ENCODE measurements at places on chromosomes 3 and 15.

- no peak for DNase-seq
These were observed 293.7 kb upstream of the GADL1 start for GRCh38 chr3:31188112-31188511.

GRCh38 chr3:134594331-134594741 lies 56.5 kb downstream of the KY start:
- DNase-seq: no peak

DNA sequence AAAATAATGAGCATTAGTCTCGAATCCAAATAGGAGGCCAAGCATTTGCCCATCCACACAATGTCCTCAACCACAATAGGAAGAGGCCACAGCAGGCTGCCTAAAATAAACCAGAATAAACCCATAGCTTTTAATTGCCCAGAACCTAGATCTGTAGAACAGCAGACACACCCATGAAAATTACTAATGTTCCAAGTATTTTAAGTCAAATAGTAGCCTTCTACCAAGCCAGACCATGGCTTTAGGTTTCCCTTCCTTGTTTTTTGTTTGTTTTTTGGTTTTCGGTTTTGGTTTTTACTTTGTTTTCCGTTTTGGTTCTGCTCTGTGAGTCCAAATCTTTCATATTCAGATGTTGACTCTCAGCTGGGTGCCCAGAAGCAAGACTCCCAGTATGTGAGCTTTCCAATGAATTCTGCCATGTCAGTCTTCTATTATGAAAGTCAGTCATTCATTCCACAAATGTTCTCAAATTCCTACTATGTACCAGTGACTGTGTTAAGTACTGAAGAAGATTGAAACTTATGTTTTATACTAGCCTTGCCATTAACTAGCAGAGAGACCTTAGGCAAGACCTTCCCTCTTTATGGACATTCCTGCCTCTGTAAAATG lies 57.8 kb upstream of the BOC start:
- DNase-seq: no peak

DNA sequence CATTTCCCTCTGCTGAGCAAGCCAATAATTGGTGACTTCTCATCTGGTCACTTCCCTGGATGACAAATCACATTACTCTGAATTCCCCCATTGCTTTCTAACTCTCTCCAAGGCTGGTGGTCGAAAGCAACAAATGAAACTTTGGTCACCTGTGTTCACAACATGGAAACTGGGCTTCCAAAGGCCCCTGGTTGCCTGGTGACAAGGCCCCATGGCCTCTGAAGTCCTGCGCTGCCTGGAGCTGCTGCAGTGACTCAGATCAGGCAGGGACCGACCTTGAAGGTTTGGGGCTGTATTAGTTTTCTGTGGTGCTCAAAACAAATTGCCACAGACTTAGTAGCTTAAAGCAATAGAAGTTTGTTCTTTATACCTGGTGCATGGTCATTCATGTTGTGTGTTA lies 345.3 kb downstream of the WDR72 start:
- no peak for DNase-seq

GRCh38 chr15:98878862-98879261 lies 128.7 kb downstream of the PGPEP1L start:
- no peak for DNase-seq

DNA sequence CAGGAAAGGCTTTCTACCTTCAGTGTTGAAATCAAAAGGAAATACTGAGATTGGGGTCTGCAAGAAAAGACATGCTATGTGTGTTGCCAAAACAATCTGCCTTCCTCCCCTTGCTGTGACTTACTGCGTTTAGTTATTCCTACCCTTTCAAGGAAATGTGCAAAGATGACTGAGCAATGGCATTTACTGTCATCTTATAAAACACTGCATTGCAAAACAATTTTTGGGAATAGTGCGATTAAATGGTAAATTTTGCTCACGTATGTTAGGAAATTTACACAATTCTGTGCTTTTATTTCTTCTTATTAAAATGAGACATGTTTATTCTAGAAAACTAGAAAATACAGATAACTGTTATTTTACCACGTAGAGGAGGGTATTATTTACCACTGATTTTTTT lies 45.8 kb downstream of the PDE8A start:
- no peak for DNase-seq

DNA sequence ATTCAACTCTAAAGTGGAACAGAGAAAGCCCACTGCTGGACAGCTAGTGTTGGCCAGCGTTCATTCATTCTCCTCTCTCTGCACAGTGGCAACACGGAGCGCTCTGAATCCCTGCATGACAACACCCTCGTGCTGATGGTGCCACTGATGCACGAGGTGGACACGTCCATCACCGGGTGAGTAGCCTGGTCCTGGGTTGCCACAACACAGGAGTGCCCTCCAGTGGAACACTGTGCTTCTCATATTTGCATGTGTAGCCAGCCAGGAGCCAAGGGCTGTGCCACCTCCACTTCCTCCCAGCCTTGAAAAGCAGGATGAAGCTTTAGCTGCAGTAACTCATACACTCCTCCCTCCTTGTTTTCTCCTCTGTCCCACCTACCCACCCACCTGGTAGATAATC lies 120.0 kb upstream of the CTDSPL start:
- peak; percentile 27 for DNase-seq

DNA sequence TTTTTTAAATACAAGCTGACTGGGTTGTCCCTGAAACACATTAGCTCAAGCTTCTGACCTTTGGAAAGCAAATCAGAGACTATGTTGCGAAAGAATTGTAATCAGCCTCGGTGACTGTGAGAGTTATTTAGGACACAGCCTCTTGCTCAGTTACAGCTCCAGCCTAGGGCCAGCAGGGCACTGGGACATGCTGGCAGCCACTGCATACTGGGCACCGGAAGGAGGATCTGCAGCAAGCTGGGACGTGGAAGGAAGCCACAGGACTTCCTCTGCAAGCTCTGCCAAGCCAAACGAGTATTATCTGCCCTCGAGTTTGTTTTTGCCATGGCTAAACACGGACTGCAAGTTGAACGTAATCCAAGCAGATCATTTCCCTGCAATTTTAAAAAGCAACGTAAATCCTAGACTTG lies 24.4 kb upstream of the COPG1 start:
- peak; percentile 96 for DNase-seq

All from gastrocnemius medialis (tissue), 4 donors.